GM10248 (cell line): ENCODE measurements at places on chromosomes 2 and 18.

GRCh38 chr18:44904768-44905167, 224.1 kb downstream of the SETBP1 start:
- no peak for DNase-seq

DNA sequence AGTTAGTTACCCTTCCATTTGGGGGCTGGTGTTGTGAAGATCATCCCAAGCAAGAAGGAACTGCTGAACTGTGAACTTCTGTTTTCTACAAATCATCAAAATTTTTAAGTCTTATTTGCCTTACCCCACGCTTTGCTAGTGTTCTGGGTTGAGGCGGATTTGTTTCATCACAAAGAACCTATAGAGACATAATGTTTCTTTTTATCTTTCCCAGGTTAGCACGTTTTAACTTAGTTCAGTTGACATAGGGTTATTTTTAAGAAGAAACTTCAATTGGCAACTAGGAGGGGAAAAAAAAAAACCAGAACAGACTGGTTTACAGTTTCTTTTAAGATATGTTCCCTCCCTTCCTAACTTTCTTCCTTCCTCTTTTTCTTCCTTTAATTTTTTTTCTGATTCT, 31.1 kb upstream of the CERS6 start:
- DNase-seq = no peak

- DNase-seq = peak; percentile 97
These were observed at the start of gene RTN4 for GRCh38 chr2:55050100-55050994. RTN4 (minus strand) TSS chr2:55050451; CDS start chr2:55050300, 151 bp downstream.

DNA sequence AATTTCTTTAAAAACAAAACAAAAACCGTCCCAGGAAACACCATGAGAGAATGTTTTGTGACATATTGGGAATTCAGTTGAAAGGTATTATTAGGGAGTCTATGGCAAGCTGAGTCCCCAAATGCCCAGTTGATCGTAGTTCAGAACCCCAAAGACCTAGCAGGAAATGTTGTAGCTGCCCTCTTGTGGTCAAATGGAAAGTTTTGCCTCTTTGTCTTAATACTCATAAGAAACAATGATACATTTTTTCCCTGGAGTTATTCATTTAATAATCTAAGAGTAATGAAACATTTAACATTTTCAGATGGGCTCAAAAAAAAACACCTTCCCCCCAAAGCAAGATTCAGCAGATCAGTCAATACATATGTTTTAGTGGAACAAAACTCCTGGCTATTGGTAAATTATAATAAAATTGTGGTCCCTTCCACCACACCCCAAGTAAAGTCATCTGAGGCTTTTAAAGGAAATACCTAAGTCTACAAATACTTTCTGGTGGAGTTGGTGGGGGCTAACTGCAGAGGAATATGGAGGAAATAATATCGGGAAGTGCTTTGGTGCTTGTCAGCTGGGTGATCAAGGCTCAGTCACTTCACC, 37.8 kb upstream of the EFEMP1 start:
- DNase-seq = peak; percentile 22

GRCh38 chr18:49565612-49566011, 3.8 kb downstream of the LIPG start:
- no peak for DNase-seq

DNA sequence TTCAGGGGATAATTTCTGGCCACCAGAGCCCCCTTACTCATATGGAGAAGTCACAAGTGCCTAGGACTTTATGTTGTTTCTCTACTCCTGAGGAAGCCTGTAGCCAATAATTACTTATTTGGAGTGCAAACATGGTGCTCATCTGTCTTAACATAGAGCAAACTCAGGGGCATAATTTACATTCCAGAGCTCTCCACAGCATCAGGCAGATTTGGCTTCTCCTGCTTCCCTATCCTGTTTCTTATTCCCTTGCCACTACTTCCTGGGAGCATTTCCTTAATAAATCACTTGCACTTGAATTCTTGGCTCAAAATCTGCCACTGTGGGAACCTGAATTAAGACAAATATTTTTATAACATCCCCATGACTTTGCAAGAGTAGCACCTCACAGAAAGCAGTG, 960.9 kb downstream of the SOCS6 start:
- no peak for DNase-seq

DNA sequence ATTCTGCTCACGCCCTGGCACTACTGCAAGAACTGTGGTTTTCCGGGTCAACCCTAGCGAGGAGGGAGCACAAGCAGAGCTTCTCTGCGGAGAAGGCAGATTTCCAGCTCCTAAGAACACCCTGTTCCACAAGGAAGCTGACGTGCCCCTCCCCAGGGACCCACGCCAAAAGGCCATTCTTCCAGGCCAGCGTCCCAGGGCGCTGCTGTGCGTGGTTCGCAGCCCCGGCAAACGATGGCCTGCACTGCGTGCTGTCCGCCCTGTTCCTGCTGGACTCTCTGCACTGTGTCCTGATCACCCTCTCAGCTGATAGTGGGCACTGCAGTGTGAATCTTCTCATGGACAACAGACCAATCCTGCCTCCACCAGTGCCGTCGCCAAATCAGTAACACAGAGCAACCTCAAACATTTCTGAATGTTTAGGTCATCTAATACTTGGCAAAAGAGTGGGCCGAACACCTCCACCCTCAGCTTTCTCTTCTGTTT, 49.1 kb downstream of the ADI1 start:
- no peak for DNase-seq

DNA sequence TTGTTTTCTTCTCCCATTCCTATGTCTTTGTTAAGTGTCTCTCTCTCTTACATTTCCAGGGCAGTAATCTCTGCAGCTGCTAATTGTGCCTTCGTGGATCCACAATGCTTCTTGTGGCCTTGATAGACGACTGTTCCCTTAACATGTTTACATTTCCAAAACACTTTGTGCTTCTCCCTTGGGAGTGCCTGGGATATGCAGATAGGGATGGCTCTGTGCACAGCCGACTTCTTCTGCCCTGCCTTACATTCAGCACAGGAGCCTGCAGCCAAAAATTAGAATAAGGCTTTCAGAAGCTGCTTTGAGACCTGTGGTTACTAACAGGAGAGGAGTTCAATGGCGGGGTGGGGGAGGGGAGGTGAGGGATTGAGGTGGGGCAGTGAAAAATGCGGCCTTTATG, 328.9 kb downstream of the TDRD15 start:
- DNase-seq = no peak

DNA sequence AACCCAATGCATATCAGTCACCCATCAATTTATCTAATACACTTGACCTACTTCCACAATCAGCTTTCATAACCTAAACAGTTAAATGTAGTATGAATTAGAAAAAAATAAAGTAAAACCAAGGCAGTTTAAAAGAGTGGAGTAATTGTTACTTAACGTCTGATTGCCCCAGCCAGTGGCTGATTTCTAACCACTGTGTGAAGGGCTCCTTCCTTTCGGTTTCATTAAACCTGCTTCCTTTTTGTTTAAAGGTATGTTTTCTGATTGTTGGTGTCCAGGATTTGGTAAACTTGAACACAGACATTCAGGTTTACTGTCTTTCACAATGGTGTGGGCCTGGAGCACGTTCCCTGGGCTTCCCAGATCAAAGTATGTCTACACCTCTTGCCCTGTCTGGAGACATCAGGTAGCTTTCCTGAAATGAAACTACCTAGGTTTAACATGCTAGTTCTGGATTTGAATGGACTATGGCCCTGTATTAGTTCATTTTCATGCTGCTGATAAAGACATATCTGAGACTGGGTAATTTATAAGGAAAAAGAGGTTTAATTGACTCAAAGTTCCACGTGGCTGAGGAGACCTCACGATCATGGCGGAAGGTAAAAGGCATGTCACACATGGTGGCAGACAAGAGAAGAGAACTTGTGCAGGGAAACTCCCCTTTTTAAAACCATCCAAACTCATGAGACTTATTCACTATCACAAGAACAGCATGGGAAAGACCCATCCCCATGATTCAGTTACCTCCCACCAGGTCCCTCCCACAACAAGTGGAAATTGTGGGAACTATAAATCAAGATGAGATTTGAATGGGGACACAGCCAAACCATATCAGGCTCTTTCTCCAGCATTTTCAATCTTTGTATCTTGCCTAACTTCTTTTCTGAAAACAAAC, 605.2 kb upstream of the ID2 start:
- no peak for DNase-seq

- DNase-seq = no peak
These were observed 221.4 kb downstream of the CLIP4 start for GRCh38 chr2:29336341-29337241.

GRCh38 chr2:239465017-239466001, 64.5 kb upstream of the HDAC4 start:
- no peak for DNase-seq
